ENCODE measurements at places on chromosomes 5 and 9.

DNA sequence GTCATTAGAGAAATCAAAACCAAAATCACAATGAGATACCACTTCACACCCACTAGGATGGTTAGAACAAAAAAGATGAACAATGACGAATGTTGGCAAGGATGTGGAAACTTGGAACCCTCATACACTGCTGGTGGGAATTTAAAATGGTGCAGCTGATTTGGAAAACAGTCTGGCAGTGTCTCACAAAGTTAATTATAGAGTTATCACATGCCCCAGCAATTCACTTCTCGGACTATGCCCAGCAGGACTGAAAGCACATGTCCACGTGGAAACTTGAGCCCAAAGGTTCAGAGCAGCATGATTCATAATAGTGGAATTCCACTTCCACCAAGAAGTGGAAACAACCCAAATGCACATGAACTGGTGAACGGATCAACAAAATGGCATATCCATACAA lies 85.0 kb upstream of the HRH2 start:
- DNase-seq, result no peak

DNA sequence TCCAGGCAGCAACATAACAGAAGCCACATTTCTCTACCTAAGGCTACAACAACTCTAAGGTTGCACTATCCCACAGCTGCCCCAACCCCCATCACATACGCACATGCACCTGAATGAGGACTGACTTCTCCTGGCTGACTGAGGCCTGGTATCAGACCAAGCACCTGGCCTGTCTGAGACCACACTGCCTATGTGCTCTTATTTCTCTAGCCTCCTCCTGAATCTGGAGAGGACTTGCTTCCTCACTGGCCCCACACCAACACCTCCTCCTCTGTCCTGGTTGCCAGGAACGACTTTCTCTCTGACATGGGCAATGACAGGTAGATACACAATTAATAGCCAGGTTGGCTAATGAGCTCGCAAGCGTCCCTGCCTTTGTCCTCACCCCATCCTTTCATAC lies 14.9 kb upstream of the VDAC1 start:
- DNase-seq, result no peak

DNA sequence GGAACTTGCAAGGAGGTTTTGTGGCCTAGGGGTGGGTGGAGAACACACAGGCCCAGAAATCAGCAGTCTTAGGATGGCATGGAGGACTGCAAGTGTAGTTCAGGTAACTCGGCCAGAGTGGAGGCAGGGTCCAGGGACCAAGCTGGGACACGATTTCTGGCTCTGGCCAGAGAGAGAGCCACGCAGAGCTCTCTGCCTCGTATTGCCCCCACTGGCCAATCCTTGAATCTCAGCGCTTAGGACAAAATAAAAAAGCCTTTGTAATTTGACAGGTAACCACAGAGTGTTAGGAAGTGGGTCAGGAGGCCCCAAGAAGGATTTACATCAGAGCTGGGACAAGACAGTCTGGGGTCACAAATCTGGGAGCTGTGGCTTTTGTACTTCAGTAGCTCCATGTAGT lies 11.7 kb downstream of the MAP3K1 start:
- no peak for DNase-seq

- DNase-seq, result no peak
Observed at GRCh38 chr5:89662499-89662898, 747.1 kb downstream of the CETN3 start.

DNA sequence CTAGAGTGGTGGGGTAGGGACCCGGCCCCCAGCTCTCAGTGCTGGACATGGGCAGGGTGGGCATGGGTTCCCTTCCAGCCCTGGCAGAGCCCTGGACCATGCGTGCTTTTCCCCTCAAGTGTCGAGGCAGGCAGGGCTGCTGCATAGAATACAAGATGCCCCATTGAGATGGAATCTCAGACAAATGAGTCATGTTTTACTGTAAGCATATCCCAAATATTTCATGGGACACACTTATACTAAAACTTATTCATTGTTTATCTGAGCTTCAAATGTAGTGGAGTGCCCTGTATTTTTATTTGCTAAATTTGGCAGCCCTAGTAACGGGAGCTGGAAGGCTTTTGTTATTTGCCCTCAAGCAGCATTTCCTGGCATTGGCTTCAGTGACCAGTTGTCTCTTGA lies 3.2 kb upstream of the RNU6ATAC start:
- no peak for DNase-seq

DNA sequence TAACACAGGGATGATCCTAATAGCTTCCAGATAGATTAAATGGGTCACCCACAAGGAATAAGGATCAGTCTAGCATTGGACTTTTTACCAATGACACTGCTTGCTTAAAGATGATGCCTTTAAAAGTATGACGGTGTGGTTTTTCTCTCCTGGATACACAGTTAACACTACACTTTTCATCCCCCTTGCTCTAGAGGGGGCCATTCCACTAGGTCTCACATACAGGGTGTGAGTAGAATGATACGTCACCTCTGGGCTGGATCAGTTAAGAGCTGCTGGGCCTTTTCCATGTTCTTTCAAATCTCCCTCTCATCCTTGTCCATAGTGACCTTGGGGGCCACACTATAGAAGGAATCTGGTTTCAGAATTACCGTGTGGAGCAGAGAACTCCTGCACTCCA lies 140.6 kb downstream of the FSTL4 start:
- DNase-seq, result no peak

DNA sequence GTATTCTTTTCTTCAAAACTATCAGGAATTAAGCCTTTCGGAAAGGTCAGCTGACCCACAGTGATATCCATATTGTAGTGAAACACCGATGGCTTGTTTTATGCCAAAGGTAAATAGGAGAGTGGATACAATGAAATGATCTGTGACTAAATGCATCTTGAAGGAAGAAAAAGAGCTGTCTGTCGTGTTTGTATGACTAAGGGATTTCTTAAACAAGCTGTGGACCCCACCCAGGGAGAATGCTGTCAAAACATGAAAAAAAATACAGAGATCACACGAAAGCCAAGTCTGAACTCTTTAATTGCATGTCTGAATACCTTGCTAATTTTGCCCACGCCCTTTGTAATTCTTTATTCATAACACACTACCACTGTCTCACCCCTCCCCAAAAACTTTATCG lies 286.4 kb upstream of the WWC1 start:
- DNase-seq, result no peak

GRCh38 chr9:103152473-103152872 lies 157.3 kb downstream of the CYLC2 start:
- DNase-seq, result no peak

DNA sequence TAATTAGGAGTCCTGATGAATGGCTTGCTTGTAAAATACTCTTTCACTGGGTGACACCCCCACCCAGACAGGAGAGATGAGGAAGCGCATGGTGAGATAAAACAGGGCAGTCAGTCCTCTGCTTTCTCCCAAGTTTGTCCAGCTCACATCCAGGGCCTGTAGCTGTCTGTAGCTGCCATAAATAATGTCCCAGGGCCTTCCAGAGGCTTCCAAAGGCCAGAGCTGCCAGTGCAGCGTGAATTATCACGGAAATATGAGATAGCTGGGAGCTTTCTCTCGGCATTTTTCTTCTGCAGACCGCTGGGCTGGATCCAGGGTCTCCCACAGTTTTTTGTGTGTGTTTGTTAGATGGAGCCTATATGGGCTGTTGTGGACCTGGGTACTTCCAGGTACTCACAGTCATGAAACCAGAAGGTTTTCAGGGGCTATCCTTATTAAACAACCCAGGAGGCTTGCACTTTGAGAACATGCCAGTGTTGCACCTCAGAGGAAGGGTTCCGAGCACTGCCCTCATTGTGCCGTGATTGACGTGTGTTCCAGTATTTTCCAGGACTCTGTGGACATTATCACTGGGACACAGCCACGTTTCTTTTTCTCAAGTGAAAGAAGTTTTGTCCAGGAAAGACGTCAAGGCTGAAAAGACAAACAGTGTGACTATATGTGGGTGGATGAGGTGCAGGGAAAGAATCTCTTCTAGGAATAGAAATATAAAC lies 117.5 kb downstream of the FGF1 start:
- DNase-seq, result no peak

GRCh38 chr5:33482335-33482734 lies 41.6 kb downstream of the TARS1 start:
- DNase-seq, result no peak

DNA sequence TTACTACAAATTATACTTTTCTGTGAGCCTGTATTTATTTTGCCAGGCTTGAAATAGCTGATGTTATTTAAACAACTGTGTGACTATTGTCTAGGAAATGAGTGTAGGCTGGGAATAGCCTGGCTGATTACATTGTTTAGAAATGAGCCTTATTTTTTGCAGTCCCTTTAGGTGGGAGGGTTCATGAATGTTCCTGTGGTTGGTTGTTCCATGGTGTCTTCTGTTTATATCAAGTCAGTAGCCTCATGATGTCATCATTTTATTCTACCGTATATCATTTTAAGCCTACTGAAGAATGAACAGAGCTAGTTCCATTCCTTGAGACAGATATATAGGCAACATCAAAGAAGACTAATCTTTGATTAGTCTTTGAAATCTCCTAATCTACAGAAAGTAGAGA lies 53.1 kb downstream of the MAP1B start:
- DNase-seq, result no peak

GRCh38 chr9:74887041-74887980 lies at the start of gene TRPM6:
TRPM6 (minus strand) TSS chr9:74887921; CDS start chr9:74887856, 65 bp downstream.
- peak; percentile 52 for DNase-seq

GRCh38 chr9:80552931-80553330 lies 981.2 kb downstream of the TLE4 start:
- no peak for DNase-seq

Data from progenitor cell of endocrine pancreas (in vitro differentiated cells).